ENCODE measurements at places on chromosomes 6 and 20.

- no peak for DNase-seq
Measured at GRCh38 chr6:56246881-56247653, at the start of gene COL21A1. COL21A1 (minus strand) TSS chr6:56247580; CDS start chr6:56182618, 64,962 bp downstream.

GRCh38 chr6:53162606-53163005, 14.0 kb upstream of the GCM1 start:
- no peak for DNase-seq

- no peak for DNase-seq
Measured at GRCh38 chr6:20841806-20842205, 307.5 kb downstream of the CDKAL1 start.

DNA sequence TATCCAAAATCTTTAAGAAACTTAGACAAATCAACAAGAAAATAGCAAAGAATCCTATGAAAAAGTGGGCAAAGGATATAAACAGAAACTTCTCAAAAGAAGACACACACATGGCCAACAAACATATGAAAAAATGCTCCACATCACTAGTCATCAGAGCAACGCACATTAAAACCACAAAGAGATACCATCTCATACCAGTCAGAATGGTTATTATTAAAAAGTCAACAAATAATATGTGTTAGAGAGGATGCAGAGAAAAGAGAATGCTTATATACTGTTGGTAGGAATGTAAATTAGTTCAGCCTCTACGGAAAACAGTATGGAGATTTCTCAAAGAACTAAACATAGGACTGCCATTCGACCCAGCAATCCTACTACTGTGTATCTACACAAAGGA, 212.0 kb upstream of the DTNBP1 start:
- no peak for DNase-seq

DNA sequence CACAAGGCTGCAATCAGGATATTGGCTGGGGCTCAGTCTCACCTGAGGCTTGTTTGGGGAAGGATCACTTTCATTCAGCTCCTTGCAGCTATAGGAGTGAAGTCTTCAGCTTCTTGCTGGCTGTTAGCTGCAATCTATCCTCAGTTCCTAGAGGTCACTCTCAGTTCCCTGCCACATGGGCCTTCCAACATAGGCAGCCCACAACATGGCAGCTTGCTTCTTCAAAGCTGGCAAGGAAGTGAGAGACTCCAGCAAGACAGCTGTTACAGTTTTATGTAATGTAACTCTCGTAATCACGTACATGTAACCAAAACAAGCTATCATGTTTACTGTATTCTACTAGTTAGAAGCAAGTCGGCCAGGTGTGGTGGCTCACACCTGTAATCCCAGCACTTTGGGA, 226.9 kb downstream of the CDC5L start:
- no peak for DNase-seq

- DNase-seq, result peak; percentile 59
Measured at GRCh38 chr6:28982476-28983266, 22.4 kb downstream of the ZNF311 start.

DNA sequence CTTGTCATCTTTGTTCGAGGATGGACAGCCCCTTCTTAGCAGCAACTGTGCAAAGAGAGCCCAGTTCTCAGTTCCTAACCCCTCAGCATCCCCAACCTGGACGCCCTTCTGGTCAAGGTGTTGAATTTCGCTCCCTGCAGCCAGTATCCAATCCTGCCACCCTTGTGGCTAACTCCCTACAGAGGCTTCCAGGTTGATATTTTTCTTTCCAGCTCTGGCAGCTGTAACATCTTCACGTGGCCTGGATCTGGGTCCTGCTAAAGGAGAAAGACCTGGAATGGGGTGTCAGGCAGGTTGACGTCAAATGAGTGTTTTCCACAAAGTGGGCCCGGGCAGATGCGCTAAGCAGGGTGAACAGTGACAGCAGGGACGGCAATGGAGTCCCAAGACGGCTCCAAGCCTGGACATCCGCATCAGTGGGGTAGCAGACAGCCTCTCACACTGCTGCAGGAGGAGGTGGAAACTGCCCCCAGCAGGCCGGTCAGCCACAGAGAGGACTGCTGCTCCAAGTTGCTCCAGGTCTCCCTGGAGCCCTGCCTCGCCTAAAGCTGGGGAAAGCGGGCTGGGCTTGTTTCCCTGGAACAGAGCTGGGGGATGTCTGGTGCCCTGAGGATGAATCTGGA, 1.0 kb upstream of the YTHDF1 start:
- peak; percentile 36 for DNase-seq

GRCh38 chr6:4946521-4946920, 57.3 kb downstream of the RPP40 start:
- no peak for DNase-seq

- DNase-seq, result peak; percentile 38
Measured at GRCh38 chr6:154239392-154239791, 117.2 kb downstream of the IPCEF1 start.

DNA sequence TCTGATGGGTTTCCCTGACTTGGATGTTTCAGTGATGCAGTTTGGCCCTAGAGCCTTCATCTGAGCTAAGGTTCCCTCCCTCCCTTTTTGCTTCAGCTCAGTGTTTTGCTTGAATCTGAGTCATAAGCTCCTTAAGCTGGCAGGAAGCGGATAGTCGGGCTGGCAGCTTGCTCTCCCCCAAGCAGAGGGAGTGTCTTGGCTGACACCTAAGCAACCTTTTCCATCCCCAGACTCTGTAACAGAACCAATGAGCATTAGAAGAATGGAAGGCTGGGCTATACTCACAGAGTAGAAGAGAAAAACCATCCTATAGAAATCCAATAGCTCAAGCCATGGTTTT, 98.3 kb downstream of the HAO1 start:
- no peak for DNase-seq

DNA sequence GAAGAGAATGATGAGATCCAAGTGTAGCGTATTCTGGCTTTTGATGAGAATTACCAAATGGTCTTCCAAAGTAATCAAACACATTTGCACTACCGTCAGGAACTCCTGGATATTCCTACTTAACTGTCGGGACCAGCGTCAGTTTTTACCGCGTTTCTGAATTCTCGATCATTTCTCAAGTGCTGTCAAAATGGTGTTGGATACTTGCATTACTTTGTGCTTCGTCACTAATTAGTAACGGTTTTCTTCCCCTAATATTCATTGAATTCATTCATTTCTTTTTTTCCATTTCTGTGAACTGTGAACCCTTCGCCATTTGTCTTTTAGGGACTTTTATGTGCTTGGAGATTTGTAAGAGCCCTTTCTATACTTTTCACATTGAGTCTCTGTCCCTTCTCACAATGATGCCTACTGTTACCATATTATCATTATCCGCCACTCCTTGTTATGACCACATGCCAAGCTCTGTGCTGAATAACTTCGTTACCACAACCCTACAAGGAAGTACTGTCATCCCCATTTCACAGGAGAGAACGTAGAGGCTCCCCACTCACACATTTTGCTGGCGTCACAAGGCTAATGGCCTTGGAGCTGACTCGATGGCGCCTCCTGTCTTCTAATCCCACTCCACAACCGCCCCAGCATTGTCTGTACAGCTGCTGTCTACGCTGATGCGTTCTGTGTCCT, 74.2 kb upstream of the QKI start:
- DNase-seq, result no peak

DNA sequence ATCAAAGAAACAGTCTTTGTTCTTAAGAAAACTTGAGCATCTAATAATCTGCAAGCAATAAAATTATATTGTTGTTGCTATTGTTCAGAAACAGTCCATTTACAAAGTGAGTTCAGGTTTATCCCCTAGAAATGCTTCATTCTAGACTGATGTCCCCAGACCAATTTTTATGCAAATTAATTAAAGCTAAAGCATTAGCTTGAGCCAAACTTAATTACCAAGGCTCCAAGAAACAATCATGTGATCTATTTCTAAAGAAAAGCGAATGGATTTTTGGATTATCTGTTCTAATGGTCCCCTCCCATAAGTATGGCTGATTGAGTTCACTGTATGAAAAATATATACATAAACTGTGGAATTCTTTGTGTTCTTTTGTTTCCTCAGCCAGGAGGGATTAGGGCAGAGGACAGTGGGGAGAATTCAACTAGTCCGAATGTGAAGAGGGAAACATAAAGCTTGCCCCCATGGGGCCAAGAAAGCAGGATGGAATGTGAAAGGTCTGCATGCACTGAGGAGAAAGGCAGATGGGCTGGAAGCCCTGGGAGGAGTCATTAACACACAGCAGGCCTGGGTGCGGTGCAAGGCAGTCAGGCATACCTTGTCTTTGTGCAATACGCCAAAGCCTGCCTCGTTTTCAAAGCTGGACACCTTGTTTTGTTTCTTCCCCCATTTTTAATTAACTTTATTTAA, 597.1 kb downstream of the KIF16B start:
- DNase-seq, result no peak

Measured in SW480 (cell line).